ENCODE measurements at places on chromosomes 2 and 18.

- no peak for DNase-seq
Observed at GRCh38 chr2:54712516-54712915, 10.9 kb upstream of the EML6 start.

DNA sequence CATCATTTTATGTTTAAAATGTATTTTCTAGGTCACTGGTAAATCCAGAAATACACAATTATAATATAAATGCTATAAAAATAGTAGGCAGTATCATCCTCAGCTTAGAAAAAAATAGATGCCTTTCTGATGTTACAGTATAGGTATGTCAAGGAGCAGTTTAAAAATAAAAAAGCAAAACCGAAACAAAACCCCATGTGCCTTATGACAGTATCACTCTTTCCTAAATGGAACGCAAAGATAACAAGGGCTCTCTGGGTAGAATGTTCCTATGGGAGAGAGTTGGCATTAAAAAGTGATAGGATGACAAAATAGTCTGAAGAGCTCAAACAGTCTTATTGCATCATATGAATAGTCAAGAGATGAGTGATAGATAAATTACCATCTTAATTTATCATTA is 172.1 kb downstream of the DSC3 start:
- DNase-seq = no peak

DNA sequence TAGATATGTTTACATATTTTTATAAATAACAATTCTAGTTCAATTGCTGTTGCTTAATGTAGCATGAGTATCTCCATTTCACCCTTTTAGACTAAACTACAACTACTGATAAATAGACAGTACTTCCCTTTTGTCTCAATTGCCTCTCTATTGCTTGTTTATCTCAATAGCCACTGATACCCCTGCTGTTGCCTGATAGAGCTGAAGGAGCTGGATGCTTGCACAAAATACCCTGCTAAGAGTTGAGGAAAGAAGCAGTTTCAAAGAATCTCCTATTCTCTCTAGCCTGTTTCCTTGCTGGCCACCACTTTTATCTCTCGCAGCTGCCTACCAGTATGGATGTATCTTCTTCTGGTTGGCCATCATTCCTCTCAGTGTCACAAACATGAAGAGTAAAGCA is 16.9 kb upstream of the ZNF804A start:
- DNase-seq = no peak

GRCh38 chr2:15916336-15916735 is 24.0 kb upstream of the MYCN start:
- no peak for DNase-seq

DNA sequence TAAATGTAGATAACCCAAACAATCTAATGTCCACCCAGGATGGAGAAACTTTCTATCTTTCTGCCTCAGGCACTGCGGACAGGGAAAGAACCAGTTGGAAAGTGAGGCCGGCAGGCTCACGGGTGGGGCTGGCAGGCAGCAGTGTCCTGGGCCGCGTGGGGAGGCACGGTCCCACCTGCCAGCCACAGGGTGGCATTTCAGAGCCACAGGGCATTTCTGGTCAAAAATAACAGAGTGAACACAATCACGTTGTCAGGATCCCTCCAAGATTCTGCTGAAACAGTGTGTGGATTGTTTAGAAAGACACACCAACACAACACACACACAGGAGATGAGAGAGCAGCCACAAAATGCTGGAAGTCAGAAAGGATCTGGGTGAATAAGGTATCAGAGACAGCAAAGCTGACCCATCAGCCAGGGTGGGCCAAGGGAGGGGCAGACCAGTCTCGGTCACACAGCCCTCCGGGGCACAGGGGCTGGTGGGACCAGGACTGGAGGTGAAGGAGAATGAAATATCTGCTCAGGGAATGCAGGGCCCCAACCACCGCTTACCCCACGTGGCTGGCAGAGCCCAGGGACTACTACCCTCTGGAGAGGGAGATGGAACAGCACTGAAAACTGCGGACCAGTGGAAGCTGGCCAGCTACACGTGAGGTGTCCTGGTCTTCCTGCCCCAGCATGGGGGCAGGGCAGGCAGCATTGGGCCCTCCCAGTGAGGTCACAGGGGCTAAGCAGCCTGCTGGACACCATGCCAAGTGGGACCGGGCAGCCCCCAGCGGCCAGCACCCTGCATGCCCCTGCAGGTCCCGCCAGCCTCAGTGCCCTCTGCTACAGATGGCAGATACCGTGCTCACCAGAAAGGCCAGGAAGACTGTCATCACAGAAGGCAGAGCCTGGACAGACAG is 173.9 kb downstream of the HDAC4 start:
- DNase-seq = no peak

GRCh38 chr18:39839782-39840181 is 2115.3 kb upstream of the PIK3C3 start:
- DNase-seq = no peak

- no peak for DNase-seq
Observed at GRCh38 chr2:138853296-138853695, 73.1 kb upstream of the NXPH2 start.

GRCh38 chr18:45589356-45590035 is 25.8 kb upstream of the SLC14A2 start:
- no peak for DNase-seq

DNA sequence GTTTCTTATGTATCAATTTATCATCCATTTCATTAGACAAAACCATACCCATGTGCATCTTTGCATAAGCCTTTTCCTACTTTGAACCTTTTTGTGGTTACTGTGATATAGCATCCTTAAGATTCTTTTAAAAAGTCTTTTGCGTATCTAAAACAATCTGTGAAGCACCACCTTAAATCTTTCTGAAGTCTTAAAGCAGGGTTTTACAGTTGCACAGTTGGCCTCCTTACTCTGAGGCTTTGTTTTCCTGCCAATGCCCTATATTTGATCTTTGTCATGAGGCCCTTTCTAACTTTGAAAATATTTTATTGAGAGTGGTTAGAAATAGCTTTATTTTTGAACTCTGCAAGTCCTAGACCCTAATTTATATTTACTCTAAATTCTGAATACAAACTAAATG is 163.4 kb upstream of the MAP3K20 start:
- DNase-seq = no peak

- DNase-seq = no peak
Observed at GRCh38 chr2:47313141-47313691, 89.7 kb upstream of the MSH2 start.

- no peak for DNase-seq
Observed at GRCh38 chr18:9849407-9850283, 36.1 kb upstream of the TXNDC2 start.

- peak; percentile 46 for DNase-seq
Observed at GRCh38 chr2:135742325-135742757, 686 bp downstream of the UBXN4 start.

DNA sequence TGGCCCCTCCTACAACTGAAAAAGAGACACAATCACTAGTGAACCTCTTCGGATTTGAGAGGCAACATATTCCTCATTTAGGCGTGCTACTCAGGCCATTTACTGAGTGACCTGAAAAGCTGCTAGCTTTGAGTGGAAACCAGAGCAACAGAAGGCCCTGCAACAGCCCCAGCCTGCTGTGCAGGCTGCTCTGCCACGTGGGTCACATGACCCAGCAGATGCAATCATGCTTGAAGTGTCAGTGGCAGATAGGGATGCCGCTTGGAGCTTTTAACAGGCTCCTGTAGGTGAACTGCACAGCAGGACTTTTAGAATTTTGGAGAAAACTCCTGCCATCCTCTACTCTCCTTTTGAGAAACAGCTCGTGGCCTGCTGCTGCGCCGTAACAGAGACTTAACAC is 578.6 kb upstream of the RAB6C start:
- no peak for DNase-seq

DNA sequence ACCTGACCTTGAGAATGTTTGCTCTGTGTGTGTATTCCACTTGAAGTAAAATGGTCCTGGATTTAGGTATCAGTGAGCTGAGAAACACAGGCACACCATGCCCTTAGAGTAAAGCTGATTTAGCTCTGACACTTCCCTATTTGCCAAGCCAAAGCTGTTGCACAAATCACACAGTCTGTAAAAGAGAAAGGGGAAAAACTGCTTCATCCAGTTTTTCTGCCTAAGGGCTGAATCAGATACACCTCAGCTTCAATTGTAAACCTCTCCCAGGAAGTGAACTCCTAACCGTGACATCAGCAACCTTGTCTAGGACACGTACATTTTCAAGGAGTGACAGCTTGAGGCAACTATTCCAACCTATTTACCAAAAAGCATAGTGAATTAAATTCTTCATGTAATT is 150.4 kb downstream of the NR4A2 start:
- DNase-seq = no peak

- DNase-seq = no peak
Observed at GRCh38 chr2:165009466-165009865, 54.1 kb upstream of the SLC38A11 start.

DNA sequence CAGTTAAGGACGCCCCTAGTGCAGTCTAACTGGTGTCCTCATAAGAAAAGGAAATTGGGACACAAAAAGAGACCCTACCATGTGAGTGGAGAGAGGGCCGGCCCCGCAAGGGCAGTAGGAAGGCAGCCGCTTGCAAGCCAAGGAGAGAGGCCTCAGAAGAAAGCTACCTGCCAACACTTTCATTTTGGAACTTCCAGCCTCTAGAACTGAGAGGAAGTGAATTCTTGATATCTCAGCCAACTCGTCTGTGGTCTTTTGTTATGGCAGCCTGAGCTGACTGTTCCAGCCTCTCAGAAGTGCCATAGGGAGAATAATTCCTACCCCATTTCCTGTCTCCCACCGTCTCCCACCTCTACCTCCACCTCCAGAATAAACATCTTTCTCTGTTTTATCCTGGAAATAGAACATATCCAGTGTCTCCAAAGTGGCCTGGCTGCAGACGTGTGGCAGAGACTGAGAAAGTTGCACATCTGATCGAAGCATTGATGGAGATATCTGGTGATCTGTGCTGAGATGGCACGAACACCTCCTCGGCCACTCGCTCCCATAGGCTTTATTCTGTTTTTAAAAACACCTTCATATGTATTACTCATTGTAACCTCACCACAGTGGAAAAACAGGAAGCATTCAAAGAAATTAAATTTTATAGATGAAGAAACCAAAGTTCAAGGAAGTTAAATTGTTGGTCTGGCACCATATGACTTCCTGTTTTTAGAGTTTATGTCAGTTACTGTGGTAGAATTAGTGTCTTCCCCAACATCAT is 39.5 kb upstream of the MARCO start:
- DNase-seq = peak; percentile 95

- no peak for DNase-seq
Observed at GRCh38 chr2:67650291-67651133, 253.4 kb downstream of the ETAA1 start.

GRCh38 chr2:212548455-212548819 is 9.8 kb upstream of the ERBB4 start:
- peak; percentile 9 for DNase-seq

GRCh38 chr2:145352484-145352883 is 832.6 kb upstream of the ZEB2 start:
- DNase-seq = no peak

- no peak for DNase-seq
Observed at GRCh38 chr2:37904993-37905392, 20.1 kb upstream of the RMDN2 start.

GRCh38 chr18:55419947-55420664 is 167.9 kb downstream of the TCF4 start:
- DNase-seq = no peak

DNA sequence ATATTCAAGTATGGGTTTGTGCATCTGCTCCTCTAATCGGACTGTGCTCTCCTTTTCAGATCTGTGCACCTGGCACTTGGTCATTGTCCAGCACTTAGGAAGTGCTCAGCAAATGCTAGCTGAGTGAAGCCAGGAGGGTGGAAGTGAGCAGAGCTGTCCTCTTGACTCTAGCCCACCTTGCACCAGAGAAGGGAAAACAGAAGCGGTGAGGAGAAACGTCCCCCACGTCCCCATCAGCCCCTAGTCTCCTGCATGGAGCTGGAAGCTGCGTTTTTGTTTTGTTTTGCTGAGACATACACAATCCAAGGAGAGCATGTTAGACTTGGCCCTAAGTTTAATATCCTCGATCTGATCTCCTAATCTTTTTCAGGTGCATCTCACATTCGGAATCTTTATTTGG is 73.6 kb downstream of the EN1 start:
- DNase-seq = no peak

DNA sequence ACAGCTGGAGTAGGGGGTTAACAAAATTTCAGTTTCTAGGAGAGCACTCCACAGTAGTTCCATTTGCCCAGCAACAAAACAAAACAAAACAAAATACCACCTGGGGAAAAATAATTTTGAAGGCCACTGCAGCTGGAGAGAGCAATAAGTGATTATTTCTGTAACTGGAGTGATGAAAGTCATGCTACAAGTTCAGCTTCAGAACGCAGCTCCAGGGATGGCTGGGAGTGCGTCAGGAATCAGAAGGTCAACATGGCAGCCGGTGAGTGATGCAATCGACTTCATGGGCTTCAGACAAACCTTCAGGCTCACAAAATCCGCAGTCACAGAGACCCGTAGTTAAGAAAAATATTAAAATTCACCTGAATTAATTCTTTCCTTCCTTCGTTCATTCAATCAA is 41.0 kb downstream of the ABHD3 start:
- DNase-seq = no peak

- DNase-seq = no peak
Observed at GRCh38 chr2:63639344-63639743, 50.6 kb downstream of the MDH1 start.

DNA sequence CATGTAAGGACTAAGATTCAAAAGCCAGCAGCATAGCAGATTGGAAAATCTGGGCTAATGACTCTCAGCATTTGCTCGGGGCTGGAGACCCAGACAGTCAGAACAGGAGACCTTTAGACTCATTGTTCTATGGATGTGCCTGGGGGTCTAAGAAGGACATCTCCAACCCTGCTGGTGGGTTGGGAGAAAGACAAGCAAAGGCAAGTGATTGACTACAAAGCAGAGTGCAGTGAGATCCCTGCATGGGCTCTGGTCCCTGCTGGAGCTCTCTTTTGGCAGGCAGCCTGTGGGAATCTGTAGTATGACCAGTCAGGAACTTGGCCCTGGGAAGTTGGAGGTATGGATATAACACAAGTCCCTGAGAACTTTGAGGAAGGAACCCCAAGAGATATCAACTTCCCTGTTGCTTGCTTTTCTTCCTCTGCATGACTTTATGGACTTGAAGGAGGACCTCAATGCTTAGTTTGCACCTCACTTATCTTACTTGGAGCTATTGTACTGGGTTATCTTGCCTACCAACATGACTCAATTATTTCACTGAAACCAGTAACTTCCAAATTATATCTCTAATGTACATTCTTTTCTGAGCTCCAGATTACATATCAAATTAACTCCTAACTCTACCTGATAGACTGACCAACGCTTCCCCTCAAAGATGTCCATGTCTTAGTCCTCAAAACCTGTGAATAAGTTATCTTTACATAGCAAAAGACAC is 236.0 kb downstream of the CYRIA start:
- no peak for DNase-seq

DNA sequence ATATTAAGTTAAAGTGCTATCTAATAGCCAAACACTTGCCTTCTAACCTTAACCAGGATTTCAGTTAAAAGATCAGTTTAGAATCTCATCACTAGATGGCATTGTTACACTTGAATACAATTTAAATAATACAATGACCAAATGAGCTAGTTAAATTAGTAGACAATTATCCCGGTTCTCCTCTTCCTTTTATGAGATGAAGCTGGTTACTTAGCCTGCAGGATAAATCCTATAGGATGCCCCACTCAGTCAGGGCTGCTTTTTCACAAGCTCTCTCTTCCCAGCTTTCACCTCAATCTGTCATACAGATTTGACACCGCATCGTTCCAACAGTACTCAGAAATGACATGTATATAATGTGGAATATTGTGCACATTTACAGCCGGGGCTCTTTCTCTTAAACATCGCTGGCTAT is 678.8 kb downstream of the KCNJ3 start:
- peak; percentile 3 for DNase-seq

GRCh38 chr2:19818039-19818438 is 83.7 kb downstream of the TTC32 start:
- DNase-seq = no peak

GRCh38 chr2:101348883-101349282 is 38.4 kb downstream of the CREG2 start:
- DNase-seq = no peak
